ENCODE measurements at places on chromosomes 4 and X. TPM values are rescaled to one million over a fixed set of nuclear protein-coding genes. Genes with fewer than 3 reads are reported as not detected.

DNA sequence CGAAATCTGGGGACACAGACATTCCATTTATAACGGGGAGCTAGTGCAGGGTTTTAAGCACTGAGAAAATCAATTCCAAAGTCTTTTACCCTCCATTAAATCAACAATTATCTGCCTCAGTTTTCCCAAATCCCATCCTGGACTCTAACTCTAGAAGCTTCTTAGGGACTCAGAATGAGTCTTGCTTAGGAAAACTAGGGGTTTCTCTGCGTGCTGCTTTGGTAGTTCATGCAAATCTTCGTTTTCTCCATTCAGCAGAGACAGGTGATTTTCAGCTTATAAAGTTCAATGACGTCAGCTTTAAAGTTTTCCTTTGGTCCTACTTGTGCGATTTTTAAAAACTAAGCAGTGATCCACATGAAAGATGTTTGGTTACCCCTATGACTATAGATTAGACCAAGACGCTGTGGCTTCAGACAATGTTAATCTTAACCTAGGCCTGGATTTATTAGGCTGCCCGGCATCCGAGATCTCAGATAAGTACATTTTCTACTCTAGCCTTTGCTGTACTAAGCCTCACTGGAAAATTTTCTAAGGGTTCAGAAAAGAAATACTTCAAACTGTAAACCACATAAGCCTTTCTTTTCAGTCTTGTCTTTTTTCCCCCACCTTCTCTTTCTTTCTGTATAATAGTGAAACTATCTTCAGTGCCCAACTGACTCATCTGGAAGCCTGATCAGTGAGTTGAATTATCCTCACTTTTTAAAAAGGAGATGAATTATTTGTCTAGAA is 121.4 kb upstream of the GATB start:
- no peak for DNase-seq

DNA sequence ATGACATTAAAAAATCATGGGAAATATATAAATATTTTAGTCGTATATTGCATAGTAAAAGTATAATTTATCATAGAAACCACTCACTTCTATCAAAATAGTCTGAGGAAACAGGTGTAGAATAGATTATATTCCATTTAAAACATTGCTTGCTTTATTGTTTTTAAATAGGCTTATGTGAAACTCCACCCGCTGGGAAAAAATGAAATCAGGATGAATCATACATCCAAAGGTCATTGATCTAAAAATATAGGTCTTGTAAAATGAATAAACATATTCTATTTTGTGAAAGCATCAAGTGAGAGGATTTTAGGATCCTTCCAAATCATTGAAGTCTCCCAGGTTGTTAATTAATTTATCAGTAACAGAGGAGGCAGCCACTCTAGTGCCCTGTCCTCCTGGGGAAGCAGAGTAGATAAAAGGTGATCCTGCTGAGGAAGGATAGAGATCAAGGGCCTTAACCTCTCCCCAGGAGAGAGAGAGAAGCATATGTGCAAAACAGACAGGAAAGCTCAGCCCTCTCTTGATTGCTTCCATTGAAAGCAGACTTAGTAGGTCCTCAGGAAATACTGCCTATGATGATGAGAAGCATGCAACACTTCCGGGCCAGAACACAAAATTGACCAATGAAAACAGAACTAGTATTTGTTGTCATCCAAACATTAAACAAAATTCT is 96.8 kb upstream of the MAP9 start:
- no peak for DNase-seq

DNA sequence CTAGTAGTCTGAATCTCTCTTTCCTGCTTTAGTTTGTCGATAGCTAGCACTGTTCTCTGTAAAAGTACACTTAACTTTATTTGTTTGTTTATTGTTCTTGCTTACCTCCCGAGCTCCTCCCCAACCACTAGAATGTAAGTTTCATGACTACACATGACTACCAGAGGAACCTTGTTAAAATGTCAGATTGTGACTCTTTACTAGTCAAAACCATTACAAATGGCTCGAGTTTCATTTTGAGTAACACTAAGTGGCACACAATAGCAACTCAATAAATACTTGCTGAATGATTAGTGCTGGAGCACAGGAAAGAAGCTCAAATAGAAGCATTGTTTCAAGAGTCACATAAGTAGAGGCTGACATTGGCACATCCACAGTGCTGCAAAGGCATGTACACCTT is 116.1 kb downstream of the MAPK10 start:
- no peak for DNase-seq

DNA sequence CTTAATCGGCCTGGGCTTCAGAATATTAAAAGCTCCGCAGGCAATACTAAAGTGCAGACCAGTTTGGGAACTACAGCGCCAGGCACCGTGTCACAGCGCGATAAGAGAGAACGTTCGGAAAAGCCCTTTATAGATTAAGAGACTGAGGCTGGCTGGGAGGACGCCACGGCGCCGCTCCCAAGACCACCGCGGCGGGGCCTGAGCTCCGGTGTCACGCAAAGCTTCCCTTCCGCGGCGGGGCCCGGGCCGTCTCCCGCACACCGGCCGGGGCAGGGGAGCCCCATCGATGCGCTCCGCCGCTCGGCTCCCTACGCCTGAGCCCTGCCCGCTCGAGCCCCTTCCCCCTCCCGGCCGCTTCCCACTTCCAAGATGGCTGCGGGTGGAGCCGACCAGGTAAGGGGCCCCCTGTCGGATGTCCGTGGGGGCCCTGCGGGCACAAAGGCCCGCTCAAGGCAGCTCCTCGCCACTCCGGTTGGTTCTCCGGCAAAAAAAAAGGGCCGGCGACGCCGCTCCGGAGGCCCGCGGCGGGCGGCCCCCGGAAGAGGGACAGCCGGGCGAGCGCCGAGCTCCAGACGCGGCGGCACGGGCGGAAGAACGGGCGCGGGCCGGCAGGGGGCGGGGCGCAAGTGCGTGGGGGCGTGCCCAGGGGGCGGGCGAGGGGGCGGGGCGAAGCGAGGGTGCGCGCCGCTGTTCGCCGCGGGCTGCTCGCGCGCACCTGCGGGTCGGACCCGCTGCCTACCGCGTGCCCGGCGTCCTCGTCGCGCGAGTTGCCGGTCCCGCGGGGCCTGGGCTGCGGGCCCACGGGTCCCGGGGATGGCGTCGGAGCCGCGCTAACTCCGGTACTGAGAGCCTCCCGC is at the start of gene TBC1D14:
Gene TBC1D14 (plus strand): TSS at position 714 of the 857 bp plus-strand sequence. CDS start 13,564 bp downstream, outside the sequence.
- peak; percentile 90 for DNase-seq

DNA sequence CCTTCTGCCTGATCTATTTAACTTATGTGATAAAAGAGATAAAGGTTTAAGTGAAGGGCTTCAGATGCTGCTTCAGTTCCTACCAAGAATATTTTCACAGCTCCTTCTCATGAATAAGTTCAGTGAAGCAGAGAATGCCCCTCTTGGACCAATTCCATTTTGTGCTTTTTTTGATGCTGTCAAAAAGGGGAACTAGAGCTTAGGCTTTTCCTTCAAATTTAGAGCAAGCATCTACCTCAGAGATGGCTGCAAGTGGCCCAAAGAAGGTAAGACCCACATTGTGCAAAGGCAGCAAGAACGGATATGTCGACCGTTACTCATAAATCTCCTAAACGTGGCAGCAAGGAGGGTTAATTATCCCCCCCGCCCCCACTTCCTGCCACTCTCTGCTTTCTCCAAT is 4.5 kb downstream of the CHRDL1 start:
- DNase-seq: no peak

MAGEC3 gene
- not detected for total RNA-seq

MAGEC1 gene
- total RNA-seq: not detected

MAOB gene
- 7.1 TPM for total RNA-seq

PPP1R2C gene
- not detected for total RNA-seq

TBC1D9 gene
- total RNA-seq: 22.4 TPM
